ENCODE measurements at places on chromosomes 13 and 19.

- no peak for DNase-seq
Observed at GRCh38 chr13:51208716-51209115, 13.5 kb upstream of the FAM124A start.

DNA sequence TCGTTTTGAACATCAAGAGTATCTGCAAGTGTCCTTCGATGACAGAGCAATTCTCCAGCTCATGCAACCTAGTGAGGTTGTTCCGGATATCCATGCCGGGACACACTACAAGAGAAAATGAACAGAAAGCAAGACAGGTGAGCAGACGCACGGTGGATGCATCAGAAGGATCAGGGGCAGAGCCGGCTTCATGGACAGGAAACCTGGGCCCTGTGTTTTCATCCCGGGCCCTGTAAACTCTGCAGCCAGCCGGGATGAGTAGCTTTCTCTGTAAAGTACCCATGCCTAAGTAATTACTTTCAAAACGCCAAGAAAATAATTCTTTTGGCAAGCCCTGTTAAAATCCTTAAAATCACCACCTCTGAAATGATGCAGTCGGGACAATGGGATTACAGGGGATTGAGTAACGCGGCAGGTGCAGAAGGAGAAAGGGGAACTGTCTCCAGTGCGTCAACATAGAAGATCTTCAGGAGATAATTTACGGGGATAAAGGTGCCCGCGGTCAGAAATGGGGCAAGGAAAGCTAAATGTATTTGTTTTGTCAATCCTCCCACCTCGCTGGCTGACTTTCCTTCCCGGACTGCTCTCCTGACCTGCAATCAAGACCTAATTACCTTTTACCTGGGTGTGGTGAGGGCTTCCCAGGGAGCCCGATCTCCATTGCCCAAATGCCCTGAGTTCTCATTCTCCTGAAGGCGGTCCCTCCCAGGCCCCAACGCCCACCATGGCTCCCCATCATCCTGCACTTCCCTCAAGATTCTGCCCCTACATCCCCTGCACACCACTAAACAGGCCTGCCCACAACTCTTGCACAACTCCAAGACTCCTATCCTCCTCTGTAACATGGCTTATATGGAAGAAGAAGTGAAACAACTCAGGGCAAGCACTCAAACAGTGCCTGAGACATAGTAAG lies 26.2 kb downstream of the INSR start:
- peak; percentile 62 for DNase-seq

DNA sequence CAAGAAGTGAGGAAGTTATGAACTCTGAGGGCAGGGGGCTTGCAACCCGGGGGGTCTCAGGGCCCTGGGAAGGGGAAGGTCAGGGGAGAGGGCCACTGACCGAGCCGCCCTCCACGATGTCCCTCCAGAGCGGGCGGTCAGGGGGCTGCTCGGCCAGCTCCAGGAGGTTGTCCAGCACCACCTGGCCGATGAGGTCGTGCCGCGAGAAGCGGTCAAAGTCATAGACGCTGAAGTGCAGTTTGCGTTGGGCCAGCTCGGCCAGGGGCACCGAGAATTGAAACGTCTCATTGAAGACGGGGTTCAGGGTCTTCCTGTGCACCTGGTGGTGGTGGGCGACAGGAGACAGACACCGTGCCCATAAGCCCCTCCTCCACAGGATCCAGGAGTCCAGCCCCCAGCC lies 10.5 kb downstream of the SYT3 start:
- DNase-seq = no peak

DNA sequence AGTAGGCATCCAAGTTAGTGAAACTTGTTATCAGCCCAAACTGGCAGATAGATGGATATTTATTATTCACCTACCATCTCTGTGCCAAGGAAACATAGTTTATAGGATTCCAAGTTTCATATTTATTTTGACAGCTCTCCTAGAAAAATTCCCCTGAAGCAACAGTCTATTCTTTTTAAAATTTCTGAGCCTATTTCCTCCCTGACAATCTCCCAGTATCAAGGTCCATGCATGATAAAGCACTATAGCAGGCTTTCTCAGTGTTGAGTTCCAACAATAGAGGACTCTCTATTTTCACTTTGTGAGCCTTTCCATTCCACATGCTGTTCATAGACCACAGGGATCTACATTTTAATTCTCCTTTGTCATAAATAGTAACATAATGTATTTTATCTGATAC lies 312.6 kb downstream of the SLITRK6 start:
- DNase-seq = no peak

DNA sequence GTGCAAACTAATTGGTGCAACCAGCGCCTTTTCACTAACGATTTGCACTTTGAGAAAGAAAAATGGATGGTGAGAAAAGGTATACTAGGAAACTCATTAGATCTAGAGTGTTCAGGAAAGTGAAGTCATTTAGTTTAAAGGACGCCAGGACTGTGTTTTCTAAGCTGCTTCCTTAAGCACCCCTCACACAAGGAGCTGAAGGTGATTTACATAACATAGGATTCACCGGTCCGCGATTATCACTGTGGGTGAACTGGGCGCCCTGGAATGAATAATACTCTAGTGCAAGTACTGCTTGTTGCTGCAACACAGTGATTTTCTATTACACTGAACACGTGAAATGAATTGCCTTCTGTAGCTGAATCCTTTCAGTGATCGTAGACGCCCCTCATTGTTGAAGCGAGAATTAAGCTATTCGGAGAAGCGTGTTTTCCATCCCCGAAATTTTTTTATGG lies 2.6 kb upstream of the MAB21L1 start:
- no peak for DNase-seq

- no peak for DNase-seq
Observed at GRCh38 chr13:101570410-101570809, 117.9 kb downstream of the ITGBL1 start.

GRCh38 chr19:18274781-18275356 lies 617 bp upstream of the IQCN start:
- no peak for DNase-seq

DNA sequence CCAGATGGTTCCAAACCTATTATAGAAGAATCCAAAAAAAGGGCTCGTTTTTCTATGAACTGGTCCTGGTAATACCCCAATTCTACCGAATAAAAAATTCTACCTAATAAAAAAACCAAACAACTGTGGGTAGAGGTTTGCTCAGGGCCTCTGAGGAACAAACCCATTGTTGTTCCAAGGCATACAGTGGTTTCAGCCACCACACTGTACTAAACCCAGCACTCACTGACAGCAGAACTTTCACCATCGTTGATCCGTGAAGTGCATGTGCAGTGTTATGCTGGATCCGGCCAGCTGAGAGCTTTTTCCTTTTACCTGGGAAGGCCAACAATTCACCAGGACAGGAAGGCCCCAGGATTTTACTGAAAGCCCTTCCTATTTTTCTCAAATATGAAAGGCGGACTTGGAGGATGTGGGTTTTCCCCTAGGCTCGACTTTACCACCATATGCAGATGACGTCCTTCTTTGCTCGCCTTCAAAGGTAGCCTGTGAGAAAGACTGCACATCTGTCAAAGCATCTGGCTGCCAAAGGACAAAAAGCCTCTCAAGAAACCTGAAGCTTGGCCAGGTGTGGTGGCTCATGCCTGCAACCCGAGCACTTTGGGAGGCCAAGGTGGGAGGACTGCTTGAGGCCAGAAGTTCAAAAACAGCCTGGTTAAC lies 7.2 kb upstream of the PABPC3 start:
- no peak for DNase-seq

GRCh38 chr19:47019431-47020041 lies at the start of gene NPAS1:
Gene NPAS1 (plus strand): TSS chr19:47019837. CDS start chr19:47021048, 1,211 bp downstream.
- DNase-seq = no peak

- no peak for DNase-seq
Observed at GRCh38 chr13:83515268-83516015, 366.8 kb downstream of the SLITRK1 start.

DNA sequence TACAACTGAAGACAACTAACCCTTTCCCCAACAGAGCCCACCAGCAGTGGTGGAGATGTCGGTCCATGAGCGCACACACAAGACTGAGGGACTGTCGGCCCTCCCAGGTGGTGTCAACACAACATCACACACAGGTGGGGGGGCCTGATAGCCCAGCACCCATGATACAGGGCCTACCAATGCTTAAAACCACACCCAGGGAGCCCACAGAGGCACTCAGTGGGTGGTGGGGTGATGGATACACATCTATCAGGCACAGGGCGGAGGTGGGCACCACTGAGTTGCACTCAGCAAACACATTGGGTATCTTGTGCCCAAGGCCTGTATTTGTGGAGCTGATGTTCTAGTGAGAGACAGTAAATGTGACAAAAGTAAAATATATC lies 7.0 kb upstream of the ZFP36 start:
- no peak for DNase-seq

- DNase-seq = no peak
Observed at GRCh38 chr13:40269086-40269485, 397.4 kb downstream of the FOXO1 start.

GRCh38 chr13:41648314-41648935 lies 191.1 kb downstream of the RGCC start:
- no peak for DNase-seq

DNA sequence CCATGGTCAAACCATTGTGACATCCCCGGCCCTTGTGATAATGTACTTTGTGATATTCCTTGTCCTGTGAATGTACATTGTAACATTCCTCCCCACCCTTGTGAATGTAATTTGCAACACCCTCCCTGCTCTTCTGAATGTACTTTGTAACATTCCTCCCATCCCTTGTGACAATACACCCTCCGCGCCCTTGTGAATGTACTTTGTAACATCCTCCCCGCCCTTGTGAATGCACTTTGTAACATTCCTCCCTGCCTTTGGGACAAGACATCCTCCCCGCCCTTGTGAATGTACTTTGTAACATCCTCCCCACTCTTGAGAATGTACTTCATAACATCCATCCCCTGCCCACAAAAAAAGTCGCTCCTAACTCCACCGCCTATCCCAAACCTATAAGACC lies 17.1 kb downstream of the ZNF846 start:
- no peak for DNase-seq

GRCh38 chr19:33293255-33294057 lies 8.9 kb downstream of the CEBPA start:
- DNase-seq = peak; percentile 86
